ENCODE measurements at places on chromosomes 6 and 20.

GRCh38 chr20:31485450-31486339, 10.6 kb downstream of the REM1 start:
- no peak for DNase-seq

- DNase-seq, result no peak
These were observed 268.3 kb upstream of the ARID1B start for GRCh38 chr6:156508923-156509322.

- DNase-seq, result peak; percentile 58
These were observed 425.2 kb downstream of the CD83 start for GRCh38 chr6:14542670-14543366.

- DNase-seq, result no peak
These were observed 133.7 kb downstream of the TFAP2C start for GRCh38 chr20:56762829-56763228.

DNA sequence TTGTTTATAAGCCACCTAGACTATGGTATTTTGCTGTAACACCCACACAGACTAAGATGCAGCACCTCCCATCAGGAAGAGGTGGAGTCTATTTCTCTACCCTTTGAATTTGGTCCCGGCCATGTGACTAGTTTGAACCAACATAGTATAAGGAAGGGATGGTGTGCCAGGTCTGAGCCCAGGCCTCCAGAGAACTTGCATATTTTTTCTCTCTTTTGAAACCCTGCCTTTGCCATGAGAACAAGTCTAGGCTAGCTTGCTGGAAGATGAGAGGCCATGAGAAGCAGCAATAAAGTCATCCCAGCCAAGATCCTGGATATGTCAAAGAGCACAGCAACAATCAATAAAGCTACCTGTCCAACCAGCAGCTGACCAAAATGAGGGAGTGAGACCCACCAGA, 63.0 kb upstream of the ANKEF1 start:
- no peak for DNase-seq

DNA sequence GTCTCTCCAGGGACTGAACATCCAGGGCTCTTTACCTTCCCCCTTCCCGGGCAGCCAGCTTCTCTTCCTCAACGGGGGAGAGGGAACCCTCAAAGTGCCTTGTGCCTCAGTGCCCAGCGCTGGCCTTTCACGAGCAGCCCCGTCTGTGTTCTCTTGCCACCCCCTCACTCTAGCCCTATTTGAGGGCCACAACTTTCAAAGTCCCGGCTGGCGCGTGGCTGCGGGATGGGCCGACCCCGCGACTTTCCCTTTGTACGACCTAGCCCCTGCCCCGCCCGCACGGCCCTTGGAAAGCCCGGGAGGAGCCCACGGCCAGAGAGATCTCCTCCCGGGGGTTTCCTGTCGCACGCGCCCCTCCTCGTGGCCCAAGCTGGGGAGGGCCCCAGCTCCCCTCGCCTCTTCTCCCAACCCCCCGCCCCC, 559 bp downstream of the SCRT2 start:
- DNase-seq, result no peak

DNA sequence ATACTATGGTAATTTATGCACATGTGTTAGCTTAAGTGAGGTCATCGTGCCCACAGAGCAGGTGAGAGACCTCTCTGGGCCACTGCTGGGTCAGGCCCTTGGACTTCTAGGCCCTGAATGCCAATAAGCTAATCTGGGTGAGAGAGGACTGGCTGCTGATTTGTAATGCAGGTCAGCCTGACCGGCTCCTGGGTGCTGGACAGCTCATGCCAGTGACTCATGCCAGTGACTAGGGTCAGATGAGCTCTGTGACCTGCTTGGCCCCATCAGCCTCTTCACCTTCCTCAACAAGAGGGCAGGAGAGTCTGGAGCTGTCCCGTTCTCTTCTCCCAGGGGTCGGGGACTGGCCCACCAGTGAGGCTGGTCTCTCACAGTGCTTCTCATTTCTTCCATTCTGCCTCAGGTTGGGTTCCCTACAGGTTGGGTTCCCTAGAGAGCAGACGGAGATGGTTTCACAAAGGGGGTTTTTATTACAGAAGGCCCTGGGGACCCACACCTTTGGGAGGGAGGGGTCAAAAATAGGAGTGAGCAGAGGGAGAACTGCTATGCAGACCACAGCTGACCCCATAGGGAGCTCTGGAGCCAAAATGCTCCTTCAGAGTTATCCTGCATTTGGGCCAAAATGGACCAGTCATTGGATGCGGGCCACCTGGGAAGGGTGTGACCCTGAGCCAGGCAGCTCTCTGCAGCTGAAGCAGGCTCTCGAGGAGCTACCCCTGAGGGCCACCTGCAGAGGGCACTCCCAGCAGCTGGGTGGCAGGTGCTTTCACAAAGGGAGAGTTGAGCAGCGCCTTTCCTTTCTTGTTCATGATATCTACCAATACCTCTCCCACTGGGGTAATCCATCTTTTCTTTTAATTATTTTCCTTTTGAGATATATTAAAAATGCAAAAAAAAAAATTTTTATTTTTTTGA, 2.2 kb upstream of the OXT start:
- DNase-seq, result peak; percentile 60

GRCh38 chr6:31579546-31580437, 2.4 kb downstream of the LTB start:
- DNase-seq, result no peak

Data from NCI-H1417 (cell line).